ENCODE measurements at places on chromosomes 2 and 18.

DNA sequence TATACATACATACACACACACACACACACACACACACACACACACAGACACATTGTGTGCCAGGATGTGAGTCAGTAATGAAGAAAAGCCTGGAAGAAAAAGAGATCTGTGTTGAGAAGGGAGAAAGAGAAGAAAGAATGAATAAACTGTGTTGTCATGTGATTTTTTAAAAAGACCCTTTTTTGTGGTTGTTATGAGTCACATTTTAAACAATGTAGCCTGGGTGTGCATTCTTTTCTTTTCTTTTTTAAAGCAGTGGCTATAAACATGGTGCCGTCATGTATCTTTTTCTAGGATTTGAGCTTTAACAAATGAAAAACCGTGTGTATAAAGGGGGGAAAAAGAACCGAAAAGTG, 87.2 kb downstream of the NRP2 start:
- DNase-seq, result no peak

- no peak for DNase-seq
Measured at GRCh38 chr2:238657132-238658053, 190.5 kb upstream of the TWIST2 start.

GRCh38 chr18:71958605-71959004, 585.5 kb downstream of the CBLN2 start:
- DNase-seq, result no peak

GRCh38 chr2:47867205-47867604, 39.1 kb downstream of the FBXO11 start:
- no peak for DNase-seq

- no peak for DNase-seq
Measured at GRCh38 chr2:10781746-10782145, 30.8 kb downstream of the PDIA6 start.

DNA sequence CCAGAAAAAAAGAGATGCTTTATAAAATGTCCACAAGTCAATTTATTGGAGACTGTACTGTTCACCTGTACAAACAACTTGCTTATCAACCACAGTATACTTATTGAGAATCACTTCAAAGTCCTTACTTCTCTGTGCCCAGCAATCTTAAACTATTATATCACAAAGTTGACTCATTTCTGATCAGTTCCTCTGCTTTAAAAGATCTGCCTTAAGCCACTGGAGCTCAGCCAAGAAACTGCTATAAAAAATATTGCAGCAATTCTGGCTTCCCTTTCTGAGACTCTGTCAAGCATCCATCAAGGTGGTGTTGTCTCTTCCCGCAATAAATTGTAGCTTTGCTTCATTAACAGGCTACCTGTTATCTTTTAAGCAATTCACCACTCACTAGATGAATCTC, 375.2 kb upstream of the SPHKAP start:
- DNase-seq, result no peak

GRCh38 chr2:201959626-201960025, 74.0 kb upstream of the FZD7 start:
- no peak for DNase-seq

GRCh38 chr2:222430681-222431080, 6.3 kb downstream of the SGPP2 start:
- DNase-seq, result no peak

- DNase-seq, result no peak
Measured at GRCh38 chr2:186559848-186560247, 30.0 kb upstream of the ITGAV start.

GRCh38 chr2:85810371-85811179, 56.8 kb downstream of the ATOH8 start:
- no peak for DNase-seq

DNA sequence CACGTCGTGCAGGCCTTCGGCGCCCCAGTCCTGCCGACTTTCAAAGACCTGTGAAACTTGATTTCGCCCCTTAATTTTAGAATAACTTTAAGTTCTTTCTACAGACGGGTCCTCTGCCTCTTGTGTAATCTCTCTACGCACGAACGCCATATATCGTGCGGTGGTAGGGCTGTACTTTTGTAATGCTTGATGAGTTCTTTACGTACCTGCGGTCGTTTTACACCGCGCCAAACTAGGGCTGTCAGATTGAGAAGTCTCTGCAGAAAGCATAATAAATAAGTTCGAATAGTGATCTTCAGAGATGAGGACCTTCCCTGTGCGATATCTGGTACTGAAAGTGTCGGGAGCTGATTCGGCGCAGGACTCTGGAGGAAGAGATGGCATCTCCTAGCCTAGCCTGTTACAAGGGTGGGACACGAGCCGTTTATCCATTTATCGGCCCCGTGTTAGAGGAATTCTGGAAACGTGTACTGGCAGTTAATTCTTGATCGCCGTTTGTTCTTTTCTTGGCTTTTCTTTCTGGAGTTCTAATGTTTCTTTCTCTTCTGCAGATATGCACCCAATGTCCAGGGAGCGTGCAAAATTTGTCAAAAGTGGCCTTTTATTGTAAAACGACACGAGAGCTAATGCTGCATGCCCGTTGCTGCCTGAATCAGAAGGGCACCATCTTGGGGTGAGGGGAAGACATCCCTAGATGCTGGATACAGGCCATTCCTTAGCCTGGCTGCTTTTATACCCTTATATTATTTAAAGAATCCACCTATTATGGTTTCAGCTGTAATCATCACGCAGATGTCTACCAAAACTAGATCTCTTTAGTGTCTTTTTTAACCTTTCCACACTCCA, 781 bp upstream of the SLC5A6 start:
- no peak for DNase-seq

DNA sequence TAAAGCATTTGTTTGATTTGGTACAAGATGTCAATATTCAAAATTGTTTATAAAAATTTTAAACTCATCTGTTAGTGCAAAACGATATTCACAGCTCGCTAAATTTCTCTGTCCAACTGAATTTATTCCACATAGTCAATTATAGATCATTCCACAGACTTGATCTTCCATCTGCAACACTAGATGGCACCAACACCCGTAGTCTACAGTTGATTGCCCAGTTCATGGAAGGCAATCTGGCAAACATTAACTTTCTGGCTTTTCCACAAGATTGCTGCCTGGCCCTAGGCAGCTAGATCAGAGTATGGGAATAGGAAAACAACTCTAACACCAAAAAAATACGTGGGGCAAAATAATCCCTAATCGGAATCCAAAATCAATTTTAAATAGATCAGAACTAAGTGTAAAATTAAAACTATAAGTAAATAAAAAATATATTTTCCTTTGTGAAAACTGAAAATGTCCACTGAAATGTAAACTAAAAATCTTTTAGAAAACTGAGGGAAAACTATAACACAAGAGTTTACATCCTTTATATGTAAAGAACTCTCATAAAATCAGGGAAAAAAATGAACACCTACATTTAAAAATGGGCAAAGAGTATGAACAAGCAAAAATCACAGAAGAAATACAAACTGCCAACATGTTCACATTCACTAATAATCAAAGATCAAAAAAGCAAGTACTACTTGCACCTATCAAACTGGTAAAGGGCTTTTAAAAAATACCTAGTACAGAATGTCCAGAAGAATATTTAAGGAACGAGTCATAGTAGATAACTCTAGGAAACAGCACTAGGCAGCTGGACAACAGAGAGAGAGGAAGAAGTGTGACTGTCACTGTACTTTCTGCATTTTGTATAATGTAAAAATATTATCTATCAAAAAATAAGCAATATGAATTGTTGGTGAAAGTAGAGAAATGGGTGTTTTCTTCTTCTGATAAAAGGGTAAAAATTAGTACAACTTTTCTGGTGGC, 35.0 kb downstream of the RTN4 start:
- DNase-seq, result no peak

- DNase-seq, result no peak
Measured at GRCh38 chr2:11998218-11998617, 251.8 kb downstream of the LPIN1 start.

DNA sequence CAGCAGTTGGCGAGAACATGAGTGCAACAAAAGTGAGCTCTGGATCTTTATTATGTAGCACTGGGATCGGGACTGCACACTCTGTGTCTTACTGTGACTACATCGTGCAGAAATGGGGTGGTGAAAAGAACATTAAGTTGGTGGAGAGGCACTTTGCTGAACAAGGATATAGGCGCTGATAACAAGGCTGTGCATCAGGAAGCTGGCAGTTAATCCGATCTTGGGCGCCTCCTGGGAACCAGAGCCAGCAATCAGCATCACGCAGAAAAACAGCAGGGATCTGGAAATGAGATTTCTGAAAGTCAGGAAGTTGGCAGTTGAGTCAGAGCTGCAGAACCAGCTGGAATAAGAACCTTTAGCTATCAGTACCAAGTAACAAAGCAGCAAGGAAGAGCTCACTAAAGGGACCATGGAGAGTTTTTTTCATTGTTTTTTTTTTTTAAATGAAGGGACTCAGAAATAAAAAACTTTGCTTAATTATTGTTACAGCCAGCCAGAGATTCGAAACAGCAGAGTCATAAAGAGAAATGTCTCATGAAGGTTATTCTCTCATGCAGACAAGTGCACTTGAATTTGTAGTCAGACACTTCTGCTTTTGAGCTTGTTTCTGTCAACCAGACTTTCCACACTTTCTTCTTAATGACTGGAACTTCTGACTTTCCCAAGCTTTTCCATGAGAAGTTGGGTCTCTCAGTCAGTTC, 22.8 kb upstream of the MYO3B start:
- no peak for DNase-seq

DNA sequence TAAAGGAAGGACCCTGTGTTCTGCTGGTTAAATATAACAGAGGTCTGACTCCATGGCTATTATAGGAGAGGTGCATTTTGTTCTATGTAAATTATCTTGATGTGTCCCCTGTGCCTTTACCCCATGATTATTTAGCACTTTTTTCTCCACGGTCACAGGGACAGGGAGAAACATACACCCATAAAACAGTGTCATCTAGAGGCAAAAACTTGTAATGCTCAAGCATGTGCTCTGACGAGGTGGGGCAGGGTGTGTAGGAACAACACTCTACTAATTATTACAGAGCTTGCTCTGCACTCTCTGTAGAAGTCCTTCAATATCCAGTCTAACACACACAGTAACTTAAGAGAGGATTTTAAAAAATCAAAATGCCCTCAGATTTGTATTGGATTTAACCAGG, 187.9 kb downstream of the NEDD4L start:
- no peak for DNase-seq

DNA sequence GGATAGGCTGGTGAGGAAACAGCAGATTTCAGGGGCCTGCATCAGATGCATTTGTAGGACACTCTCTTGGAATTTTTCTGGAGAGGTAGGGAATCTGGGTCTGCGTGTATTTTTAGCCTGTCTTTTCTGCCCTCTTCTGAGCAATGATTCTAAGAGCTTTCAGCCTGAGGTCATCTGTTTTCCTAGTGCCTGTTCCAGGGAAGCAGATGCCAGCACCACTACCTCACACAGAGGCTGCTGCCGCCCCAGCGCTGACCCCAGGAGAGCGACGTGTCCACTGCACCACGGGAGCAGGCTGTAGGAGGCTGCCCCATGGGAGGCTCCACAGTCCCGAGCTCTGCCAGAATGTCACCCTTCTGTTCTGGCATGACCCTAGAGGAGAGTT, 316.5 kb downstream of the CYP26B1 start:
- no peak for DNase-seq

DNA sequence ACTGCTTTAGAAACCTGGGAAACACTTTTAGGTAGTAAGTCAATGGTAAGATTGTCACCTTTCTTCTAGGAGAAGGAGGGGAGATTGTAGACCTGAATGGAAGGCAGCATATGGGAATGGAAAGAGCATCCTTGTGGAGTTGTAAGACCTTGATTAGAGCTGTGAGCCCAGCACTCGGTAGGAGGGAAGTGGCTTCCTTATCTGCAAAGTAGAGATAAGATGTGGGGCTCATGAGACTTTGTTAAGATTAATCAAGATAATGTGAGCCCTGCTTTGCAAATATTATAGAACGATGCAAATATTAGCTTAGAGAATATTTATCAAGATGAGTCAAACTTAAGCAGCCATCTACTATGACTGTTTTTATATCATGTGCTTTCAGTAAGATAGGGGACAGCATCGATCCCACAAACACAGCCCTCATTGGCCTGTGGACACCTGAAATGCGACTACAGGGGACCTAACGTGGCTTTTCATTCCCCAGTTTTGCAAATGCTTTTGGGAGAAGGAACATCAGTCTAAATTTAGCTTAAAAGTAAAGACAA, 243.7 kb downstream of the LTBP1 start:
- no peak for DNase-seq

- no peak for DNase-seq
Measured at GRCh38 chr2:38430597-38431207, 53.6 kb upstream of the ATL2 start.

GRCh38 chr18:56661360-56662062, 10.4 kb downstream of the WDR7 start:
- DNase-seq, result no peak

DNA sequence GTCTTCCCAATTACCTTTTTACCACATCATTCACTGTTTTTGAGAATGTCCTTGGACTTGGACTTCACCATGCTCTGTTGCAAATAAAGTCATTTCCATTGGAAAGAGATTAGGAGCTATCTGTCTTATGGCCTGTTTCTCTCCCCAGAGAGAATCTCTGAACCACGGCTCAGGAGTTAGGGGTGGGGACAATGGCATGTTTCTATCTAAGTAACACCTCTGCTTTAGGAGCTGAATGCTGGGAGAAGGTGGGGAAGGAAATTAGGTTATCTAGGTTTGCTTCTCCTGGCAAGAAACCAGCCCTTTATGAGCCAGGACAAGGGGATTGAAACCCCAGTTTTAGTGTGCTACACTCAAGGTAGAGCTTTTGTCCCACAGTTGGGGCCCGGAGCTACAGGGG, 86.3 kb downstream of the AGPS start:
- DNase-seq, result no peak

DNA sequence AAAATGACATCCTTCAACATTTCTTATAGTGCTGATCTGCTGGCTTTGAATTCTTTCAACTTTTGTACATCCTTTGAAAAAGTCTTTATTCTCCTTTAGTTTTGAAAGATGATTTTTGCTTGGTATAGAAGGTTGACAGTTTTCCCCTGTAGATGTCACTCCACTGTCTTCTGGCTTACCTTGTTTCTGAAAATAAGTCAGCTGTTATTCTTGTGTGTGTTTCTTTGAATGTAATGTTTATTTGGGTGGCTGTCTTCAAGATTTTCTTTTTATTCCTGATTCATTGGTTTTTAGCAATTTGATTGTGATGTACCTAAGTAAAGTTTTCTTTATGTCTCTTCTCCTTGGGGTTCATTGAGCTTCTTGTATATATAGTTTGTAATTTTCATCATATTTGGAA, 47.6 kb downstream of the ACTR3 start:
- DNase-seq, result no peak

GRCh38 chr2:120368086-120368485, 22.1 kb downstream of the INHBB start:
- no peak for DNase-seq

DNA sequence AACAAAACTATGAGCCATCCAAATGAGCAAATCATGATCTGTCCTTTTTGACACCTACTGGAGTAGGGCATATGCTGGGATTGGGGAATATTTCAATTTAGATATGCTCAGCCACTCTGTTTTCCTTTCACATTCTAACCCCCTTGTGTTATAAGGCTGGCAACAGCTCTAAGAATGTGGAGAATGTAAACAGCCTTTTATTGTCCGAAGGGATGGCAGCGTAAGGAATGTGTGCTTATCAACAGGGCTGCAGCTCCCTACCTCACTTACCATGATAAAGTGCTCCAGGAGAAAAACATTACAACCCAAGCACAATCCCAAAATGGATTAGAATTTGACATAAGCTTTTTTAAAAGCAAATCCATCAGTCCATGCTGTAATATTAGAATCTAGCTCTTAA, 2.2 kb downstream of the NXPH2 start:
- DNase-seq, result no peak

GRCh38 chr2:15905986-15906491, 34.3 kb upstream of the MYCN start:
- no peak for DNase-seq

- no peak for DNase-seq
Measured at GRCh38 chr2:228016402-228016801, 145.0 kb downstream of the DAW1 start.

All from stimulated activated CD4-positive, alpha-beta T cell treated with anti-CD3 and anti-CD28 coated beads, Interleukin-12 subunit alpha, Interleukin-12 subunit beta, amount 100 ng/mL, for 24 hours (primary cell).